ENCODE measurements at places on chromosomes 5 and 9.

GRCh38 chr9:14351221-14351836, 37.4 kb upstream of the NFIB start:
- no peak overlapping the region for H3K4me3 ChIP-seq
- DNase-seq = no peak
- H3K27ac ChIP-seq = no peak overlapping the region
- H3K4me1 ChIP-seq = no peaks in the 10 kb centered on the region
- no peaks in the 10 kb centered on the region for H3K36me3 ChIP-seq

DNA sequence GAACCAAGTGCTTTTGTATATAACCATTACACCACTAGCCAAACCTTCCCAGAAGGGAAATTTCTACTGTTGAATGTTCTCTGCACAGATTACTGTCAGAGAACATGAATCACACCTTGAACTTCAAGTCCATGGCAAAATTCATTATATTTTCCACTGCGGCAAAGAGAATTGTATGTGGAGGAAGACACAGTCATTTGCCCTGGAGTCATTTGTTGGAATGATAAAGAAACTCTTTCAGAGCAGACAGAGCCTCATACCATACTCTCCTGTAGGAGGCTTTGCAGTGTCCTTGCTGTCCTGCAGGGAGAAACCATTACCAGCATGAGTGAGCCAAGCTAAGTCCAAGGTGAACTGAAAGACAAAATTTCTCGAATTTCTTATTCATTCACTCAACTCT, 369.0 kb downstream of the ARHGEF28 start:
- DNase-seq = no peak
- H3K4me3 ChIP-seq = no peak overlapping the region
- no peaks in the 10 kb centered on the region for H3K36me3 ChIP-seq
- H3K27ac ChIP-seq = no peak overlapping the region
- no peaks in the 10 kb centered on the region for H3K27me3 ChIP-seq

DNA sequence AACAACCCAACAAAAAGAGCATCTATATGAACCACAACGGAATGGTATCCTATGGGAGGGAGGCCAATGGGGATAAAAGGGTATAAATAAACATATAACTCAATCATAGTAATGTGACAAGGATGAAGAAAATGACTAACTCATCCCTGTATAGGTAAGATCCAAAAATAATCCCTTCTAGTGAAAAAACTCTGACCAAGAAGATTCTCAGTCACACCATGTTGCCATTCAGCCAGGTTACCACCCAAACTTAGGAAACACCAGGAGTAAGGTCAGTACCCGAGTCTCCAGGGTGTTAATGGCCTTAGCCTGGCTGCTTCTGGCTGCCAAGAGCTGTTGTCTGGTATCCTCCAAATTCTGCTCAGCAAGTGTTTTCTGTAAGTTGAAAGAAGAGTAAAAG, 32.8 kb downstream of the GOLGA1 start:
- H3K4me1 ChIP-seq = no peaks in the 10 kb centered on the region
- peaks cover under 1% of the 10 kb centered on the region for H3K36me3 ChIP-seq
- DNase-seq = no peak
- H3K27me3 ChIP-seq = no peaks in the 10 kb centered on the region
- no peak overlapping the region for H3K27ac ChIP-seq

DNA sequence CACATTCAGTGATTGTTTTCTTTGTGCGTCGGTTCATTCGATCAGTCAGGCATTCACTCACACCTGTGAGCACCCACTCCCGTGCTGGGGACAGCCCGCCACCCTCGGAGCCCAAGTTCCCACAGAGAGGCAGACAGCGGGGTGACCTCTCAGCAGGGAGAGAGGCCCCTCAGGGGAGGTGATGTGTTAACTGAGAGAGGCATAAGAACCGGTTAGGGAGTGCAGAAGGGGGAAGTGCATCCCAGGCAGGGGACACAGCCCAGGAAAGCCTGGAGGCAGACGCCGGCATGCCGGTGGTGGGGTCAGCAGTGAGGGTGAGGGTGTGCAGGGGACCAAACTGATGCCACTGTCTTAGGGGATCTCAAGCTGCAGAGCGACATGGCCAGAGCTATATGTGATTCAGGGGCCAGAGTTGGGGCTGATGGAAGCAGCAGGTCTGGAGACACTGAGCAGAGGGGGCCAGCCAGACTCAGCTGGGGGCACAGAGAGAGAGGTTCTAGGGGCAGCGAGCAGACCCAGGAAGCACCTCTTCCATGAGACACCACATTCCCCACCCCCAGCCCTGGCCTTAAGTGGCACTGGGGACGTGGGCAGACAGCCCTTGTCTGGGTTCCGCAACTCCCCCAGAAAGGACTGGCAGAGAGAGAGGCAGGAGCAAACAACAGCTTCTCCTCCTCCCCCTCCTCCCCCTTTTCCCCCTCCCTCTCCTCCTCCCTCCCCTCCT, 35.9 kb downstream of the HK3 start:
- H3K4me1 ChIP-seq = no peaks in the 10 kb centered on the region
- H3K36me3 ChIP-seq = no peaks in the 10 kb centered on the region
- no peak overlapping the region for H3K27ac ChIP-seq
- no peak for DNase-seq
- H3K4me3 ChIP-seq = no peak overlapping the region

GRCh38 chr9:33162721-33163311, 4.3 kb downstream of the B4GALT1 start:
- peak overlapping the region; percentile 90 for H3K4me3 ChIP-seq
- no peaks in the 10 kb centered on the region for H3K27me3 ChIP-seq
- H3K4me1 ChIP-seq = peaks cover 51% of the 10 kb centered on the region
- DNase-seq = no peak
- no peaks in the 10 kb centered on the region for H3K36me3 ChIP-seq
- H3K27ac ChIP-seq = peak overlapping the region; percentile 92

- H3K27ac ChIP-seq = no peak overlapping the region
- no peaks in the 10 kb centered on the region for H3K4me1 ChIP-seq
- no peak overlapping the region for H3K4me3 ChIP-seq
- H3K27me3 ChIP-seq = no peaks in the 10 kb centered on the region
Measured at GRCh38 chr5:68682400-68683160, 411.2 kb upstream of the SLC30A5 start.

DNA sequence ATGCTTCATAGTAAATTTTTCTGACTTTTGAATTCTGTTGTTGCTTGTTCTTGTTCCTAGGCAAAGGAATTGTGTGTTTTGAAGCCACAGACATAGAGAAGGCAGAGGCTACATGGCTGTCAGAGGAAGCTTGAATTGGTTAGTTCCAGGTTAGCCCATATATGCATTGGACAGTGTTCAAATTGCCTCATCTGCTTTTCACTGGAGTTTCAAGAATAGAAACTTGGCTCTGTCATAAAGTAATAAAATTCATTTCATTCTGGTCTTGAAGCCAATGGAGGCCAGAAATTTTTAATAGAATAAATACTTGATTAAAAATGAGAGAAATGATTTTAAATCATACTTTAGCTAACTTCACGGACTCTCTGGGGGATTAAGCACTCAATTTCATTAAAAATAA, 178.0 kb downstream of the YIPF5 start:
- no peaks in the 10 kb centered on the region for H3K27me3 ChIP-seq
- H3K4me1 ChIP-seq = no peaks in the 10 kb centered on the region
- no peak for DNase-seq
- H3K36me3 ChIP-seq = no peaks in the 10 kb centered on the region

- peaks cover 60% of the 10 kb centered on the region for H3K4me1 ChIP-seq
- H3K36me3 ChIP-seq = no peaks in the 10 kb centered on the region
- H3K27ac ChIP-seq = peak overlapping the region; percentile 94
- no peaks in the 10 kb centered on the region for H3K27me3 ChIP-seq
- DNase-seq = no peak
Measured at GRCh38 chr5:151721812-151722391, 35.2 kb upstream of the SPARC start.

- H3K4me1 ChIP-seq = no peaks in the 10 kb centered on the region
- H3K27me3 ChIP-seq = peaks cover 2% of the 10 kb centered on the region
- no peak for DNase-seq
- H3K36me3 ChIP-seq = no peaks in the 10 kb centered on the region
Measured at GRCh38 chr9:34552606-34552981, 29.8 kb upstream of the ENHO start.

- no peaks in the 10 kb centered on the region for H3K36me3 ChIP-seq
- H3K27ac ChIP-seq = no peak overlapping the region
- H3K4me3 ChIP-seq = no peak overlapping the region
Measured at GRCh38 chr5:100709771-100710170, 174.6 kb downstream of the FAM174A start.

- no peaks in the 10 kb centered on the region for H3K27me3 ChIP-seq
- peaks cover 6% of the 10 kb centered on the region for H3K36me3 ChIP-seq
- H3K4me3 ChIP-seq = no peak overlapping the region
- H3K4me1 ChIP-seq = no peaks in the 10 kb centered on the region
- peak; percentile 3 for DNase-seq
Measured at GRCh38 chr5:78467752-78468357, 107.4 kb downstream of the SCAMP1 start.

DNA sequence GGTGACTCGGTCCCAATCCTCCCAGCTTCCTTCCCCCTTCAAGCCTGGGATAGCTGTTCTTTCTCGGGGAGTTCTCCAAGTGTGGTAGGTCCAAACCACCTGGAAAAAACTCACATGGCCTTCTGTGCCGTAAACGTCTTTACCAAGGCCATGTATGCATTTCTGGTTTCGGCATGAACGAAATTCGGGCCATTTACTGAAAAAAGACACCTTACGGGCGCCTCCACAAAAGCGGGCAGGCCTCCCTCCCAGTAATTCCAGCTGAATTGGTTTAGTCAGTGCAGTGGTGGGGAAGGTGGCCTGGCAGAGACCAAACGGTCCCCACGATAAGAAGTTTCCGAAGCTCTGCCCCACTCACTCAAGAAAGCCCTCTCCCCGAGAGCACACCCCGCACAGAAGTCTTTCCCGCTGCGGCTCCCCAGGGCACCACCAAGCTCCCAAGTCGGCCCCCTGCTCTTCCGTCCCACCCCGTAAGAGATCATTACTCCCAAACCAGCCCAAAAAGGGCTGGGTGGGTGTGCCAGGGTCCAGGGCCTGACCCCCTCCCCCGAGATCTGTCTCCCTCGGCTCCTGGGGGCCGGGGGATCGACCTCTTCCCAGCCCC, 86.3 kb upstream of the MELK start:
- peaks cover 11% of the 10 kb centered on the region for H3K4me1 ChIP-seq
- H3K4me3 ChIP-seq = peak overlapping the region; percentile 98
- H3K27me3 ChIP-seq = no peaks in the 10 kb centered on the region
- no peaks in the 10 kb centered on the region for H3K36me3 ChIP-seq
- peak overlapping the region; percentile 92 for H3K27ac ChIP-seq
- no peak for DNase-seq

- no peaks in the 10 kb centered on the region for H3K27me3 ChIP-seq
- H3K4me3 ChIP-seq = no peak overlapping the region
- no peak for DNase-seq
- no peaks in the 10 kb centered on the region for H3K36me3 ChIP-seq
- H3K27ac ChIP-seq = no peak overlapping the region
Measured at GRCh38 chr5:120088412-120088811, 375.7 kb upstream of the PRR16 start.

DNA sequence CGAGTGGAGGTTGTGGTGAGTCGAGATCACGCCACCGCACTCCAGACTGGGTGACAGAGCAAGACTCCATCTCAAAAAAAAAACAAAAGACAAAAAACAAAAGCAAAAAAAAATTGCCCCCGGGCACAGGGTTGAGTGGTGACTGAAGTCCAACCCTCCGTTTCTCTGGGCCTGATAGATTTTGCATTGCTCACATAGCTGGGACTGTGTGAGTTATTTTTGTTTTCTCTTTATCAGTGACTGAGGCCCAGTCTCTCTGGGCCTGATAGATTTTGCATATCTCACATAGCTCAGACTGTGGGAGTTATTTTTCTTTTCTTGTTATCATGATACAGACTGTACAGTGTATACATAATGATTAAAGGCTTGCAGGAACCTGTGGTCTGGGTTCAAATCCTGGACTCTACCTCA, 2.6 kb upstream of the SLC28A3 start:
- no peaks in the 10 kb centered on the region for H3K27me3 ChIP-seq
- DNase-seq = no peak
- H3K36me3 ChIP-seq = no peaks in the 10 kb centered on the region
- no peaks in the 10 kb centered on the region for H3K4me1 ChIP-seq

GRCh38 chr9:136614967-136615623, 47.6 kb upstream of the EGFL7 start:
- no peak for DNase-seq
- no peaks in the 10 kb centered on the region for H3K36me3 ChIP-seq
- H3K27me3 ChIP-seq = no peaks in the 10 kb centered on the region
- no peak overlapping the region for H3K27ac ChIP-seq

DNA sequence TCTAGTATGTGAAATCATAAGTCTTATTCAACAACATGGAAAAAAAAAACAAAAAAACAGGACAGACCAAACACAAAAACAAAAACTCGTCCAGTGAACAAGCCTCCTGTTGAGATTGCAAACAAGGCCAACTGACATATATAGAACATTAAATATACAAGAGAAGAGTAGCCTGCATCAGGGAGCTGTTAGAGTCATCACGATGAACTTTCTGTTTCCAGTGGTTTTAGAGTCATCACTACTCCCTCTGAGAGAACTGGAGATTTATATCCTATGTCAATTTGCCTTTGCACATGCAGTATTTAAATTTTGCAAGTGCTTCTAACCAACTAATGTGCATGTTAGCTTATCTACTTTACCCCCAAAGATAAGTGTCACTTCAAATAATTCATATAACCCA, 9.9 kb downstream of the SNCAIP start:
- H3K4me3 ChIP-seq = no peak overlapping the region
- H3K4me1 ChIP-seq = no peaks in the 10 kb centered on the region
- H3K36me3 ChIP-seq = no peaks in the 10 kb centered on the region
- no peak overlapping the region for H3K27ac ChIP-seq
- no peaks in the 10 kb centered on the region for H3K27me3 ChIP-seq

- no peak overlapping the region for H3K4me3 ChIP-seq
- DNase-seq = no peak
- H3K27me3 ChIP-seq = no peaks in the 10 kb centered on the region
- no peak overlapping the region for H3K27ac ChIP-seq
- H3K36me3 ChIP-seq = no peaks in the 10 kb centered on the region
Measured at GRCh38 chr5:79418276-79418675, 95.7 kb downstream of the HOMER1 start.

DNA sequence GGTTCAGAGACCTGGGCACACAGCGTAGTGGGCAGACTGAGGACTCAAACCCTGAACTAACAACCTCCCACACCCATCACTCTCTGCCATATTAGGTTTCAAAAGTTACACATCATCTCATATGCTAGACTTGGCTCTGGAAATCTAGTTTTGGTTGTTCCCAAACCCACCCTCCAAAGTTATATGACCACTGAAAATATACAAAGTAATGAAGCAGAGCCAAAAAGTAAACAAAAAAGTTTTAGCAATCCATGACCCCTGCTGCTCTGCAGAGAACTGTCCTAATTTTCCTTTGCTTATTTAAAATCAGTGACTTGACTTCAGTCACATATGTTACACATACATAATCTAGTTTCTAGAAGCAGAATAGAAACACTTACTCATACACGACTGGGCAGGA, 155.6 kb upstream of the TAS2R1 start:
- no peak overlapping the region for H3K4me3 ChIP-seq
- H3K4me1 ChIP-seq = no peaks in the 10 kb centered on the region
- H3K27me3 ChIP-seq = no peaks in the 10 kb centered on the region

DNA sequence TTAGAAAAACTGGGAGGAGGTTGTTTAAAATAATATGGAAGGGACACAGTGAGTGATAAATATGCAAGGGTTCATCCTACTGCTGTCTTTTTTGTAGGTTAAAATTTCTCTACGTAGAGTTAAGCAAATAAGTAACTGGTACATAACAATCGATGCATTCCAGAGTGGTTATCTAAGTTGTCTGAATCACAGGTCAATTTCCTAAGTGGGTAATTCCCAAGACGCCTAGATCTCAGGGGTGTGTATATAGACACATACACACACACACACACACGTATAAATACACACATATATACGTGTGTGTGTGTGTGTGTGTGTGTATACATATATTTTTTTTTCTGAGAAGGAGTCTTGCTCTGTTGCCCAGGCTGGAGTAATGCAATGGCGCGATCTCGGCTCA, 22.3 kb downstream of the CAAP1 start:
- H3K36me3 ChIP-seq = no peaks in the 10 kb centered on the region
- H3K27ac ChIP-seq = no peak overlapping the region
- DNase-seq = no peak
- no peaks in the 10 kb centered on the region for H3K27me3 ChIP-seq

Measured in GM12878 (cell line).